ENCODE measurements at places on chromosomes 16 and 17.

GRCh38 chr17:14201021-14201987 lies 35.4 kb downstream of the CDRT15 start:
- DNase-seq, result no peak

- DNase-seq, result no peak
These were observed 91.2 kb downstream of the CMIP start for GRCh38 chr16:81535679-81536360.

DNA sequence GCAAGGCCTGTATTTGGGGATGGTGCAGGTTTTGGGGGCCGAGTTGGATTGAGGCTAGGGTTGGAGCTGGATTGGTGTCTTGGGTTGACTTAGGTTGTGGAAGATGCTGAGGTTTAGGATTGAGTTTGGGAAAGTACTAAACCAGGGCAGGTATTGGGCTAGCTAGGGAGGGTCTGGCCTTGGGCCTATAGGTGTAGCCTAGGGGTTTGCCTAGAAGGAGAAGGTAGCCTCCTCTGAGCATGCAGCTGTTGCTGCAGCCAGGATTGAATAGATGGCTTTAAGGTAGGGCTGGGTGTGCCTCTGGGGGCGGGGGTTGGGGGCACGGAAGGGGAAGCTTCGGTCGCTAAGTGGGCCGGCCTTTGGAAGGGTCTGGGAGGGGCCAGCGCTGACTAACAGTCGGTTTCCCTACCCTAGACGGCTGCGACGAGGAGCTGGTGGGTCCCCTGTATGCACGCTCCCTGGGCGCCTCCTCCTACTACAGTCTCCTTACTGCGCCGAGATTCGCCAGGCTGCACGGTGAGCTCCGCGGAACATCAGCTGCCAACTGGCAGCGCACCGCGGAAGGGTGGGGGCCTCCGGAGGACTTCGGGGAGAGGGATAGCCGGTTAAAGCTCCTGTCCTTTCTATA lies 1.2 kb downstream of the CNTNAP1 start:
- no peak for DNase-seq

GRCh38 chr17:75524269-75524969 lies 1.1 kb upstream of the LLGL2 start:
- DNase-seq, result no peak

- no peak for DNase-seq
These were observed 167.2 kb downstream of the MSI2 start for GRCh38 chr17:57423541-57423940.

DNA sequence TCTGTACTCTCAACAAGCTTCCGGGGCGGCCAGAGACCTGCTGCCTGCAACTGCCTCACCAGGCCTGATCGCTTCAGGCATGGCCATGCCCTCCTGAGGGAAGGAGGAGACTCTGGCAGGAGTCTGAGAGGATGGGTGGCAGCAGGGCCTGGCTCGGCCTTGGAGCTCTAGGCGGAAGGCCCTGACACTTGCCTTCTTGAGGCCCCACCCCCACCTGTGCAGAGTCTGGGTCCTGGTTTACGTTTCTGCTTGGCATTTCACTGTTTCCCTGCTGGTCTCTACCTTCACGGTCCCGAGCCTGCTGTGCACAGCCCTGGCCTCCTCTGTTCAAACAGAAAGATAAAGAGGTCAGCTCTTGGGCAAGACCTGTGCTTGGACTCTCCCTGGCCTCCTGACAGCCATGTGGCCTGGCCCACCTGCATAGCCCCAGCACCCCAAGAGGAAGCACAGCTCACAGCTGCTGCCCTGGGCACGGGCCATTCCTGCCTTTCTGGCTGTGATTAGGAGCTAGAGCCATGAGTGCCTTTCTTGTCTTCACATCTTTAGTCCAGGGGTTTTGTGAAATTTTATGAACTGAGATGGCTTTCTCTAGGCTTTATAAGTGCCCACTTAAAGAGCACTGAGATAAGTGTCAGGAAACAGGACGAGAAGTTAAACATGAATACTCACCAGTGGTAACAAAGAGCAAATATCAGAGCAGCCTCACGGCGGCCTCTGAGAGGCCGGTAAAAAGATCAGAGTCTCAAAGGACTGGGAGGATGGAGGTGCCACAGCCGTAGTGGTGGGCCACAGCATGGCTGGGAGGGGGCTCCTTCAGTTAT lies 25.6 kb upstream of the MTSS2 start:
- no peak for DNase-seq

- no peak for DNase-seq
These were observed 17.5 kb upstream of the CBX8 start for GRCh38 chr17:79814127-79814973.
